Aortic smooth muscle cell (primary cell): ENCODE measurements at places on chromosomes 2 and 18. TPM values are rescaled to one million over a fixed set of nuclear protein-coding genes. Genes with fewer than 3 reads are reported as not detected.

CEBPZ gene
- 43.7 and 59.5 TPM in 2 replicates for total RNA-seq

EXOC6B gene
- 30.5 and 31.2 TPM in 2 replicates for total RNA-seq

RAB17 gene
- total RNA-seq, result 0.26 and 0.31 TPM in 2 replicates

LGALSL gene
- total RNA-seq, result 7.7 and 11.1 TPM in 2 replicates

OTOF gene
- not detected in 2 replicates for total RNA-seq

CFC1 gene
- total RNA-seq, result not detected in 2 replicates

BCL11A gene
- total RNA-seq, result under 0.01 TPM in 2 replicates

STAMBP gene
- 23.8 and 24.4 TPM in 2 replicates for total RNA-seq

BARD1 gene
- 24.4 and 34.0 TPM in 2 replicates for total RNA-seq

NFU1 gene
- total RNA-seq, result 48.7 and 64.4 TPM in 2 replicates

EPC2 gene
- 18.0 and 19.9 TPM in 2 replicates for total RNA-seq

ATOH8 gene
- total RNA-seq, result 66.5 and 80.3 TPM in 2 replicates

TMEM169 gene
- total RNA-seq, result 0.40 and 0.56 TPM in 2 replicates

CASP8 gene
- total RNA-seq, result 18.9 and 27.9 TPM in 2 replicates

NEB gene
- total RNA-seq, result 0.53 and 0.62 TPM in 2 replicates

DNAH6 gene
- total RNA-seq, result under 0.01 and 0.13 TPM in 2 replicates

DSG1 gene
- total RNA-seq, result not detected in 2 replicates

ARHGEF33 gene
- 0.37 and 0.40 TPM in 2 replicates for total RNA-seq

DLX2 gene
- 0.12 and 0.13 TPM in 2 replicates for total RNA-seq

ATP8B1 gene
- total RNA-seq, result 124 and 210 TPM in 2 replicates

PJVK gene
- 1.2 and 1.5 TPM in 2 replicates for total RNA-seq

SYT4 gene
- not detected in 2 replicates for total RNA-seq

ANKRD30B gene
- total RNA-seq, result not detected in 2 replicates

LCT gene
- not detected in 2 replicates for total RNA-seq

ASB18 gene
- total RNA-seq, result not detected in 2 replicates

DTNA gene
- 14.7 and 24.2 TPM in 2 replicates for total RNA-seq
